ENCODE measurements at places on chromosomes 2 and 18. TPM values are rescaled to one million over a fixed set of nuclear protein-coding genes. Genes with fewer than 3 reads are reported as not detected.

The CYP27A1 gene
- 26.8 TPM for total RNA-seq

The ATOH8 gene
- not detected for total RNA-seq

The IL1RL2 gene
- not detected for total RNA-seq

The GPR155 gene
- 0.53 TPM for total RNA-seq

DNA sequence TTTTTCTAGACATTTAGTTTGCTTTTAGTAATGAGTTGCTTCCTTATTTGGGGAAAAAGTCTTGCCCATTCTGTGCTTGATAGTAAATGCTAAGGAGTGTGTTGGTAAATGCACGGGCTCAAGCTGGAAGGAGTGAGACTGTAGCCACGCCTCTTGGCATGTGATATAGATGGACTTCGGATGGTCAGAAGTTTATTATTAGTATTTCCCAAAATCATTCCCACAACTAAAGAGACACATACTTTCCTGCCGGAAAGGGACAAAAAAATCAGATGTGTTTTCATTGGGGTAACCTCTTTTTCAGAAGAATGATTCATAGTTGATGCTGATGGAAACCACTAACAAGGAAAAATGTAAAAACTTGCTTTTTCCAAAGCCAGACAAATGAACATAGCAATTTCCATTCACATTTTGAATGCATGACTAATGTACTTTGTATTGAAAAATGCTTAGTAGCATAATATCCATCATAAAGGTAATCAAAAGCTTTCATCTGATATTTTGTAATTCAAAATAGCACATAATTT lies 133.2 kb downstream of the ZNF532 start:
- no peak for DNase-seq
- H3K4me1 ChIP-seq, result no peaks in the 10 kb centered on the region
- H3K36me3 ChIP-seq, result no peaks in the 10 kb centered on the region
- H3K27me3 ChIP-seq, result no peaks in the 10 kb centered on the region
- H3K4me3 ChIP-seq, result no peak overlapping the region
- H3K27ac ChIP-seq, result no peak overlapping the region

GRCh38 chr2:218694405-218695145 lies 16.1 kb upstream of the TTLL4 start:
- no peak overlapping the region for H3K4me3 ChIP-seq
- H3K4me1 ChIP-seq, result no peaks in the 10 kb centered on the region
- no peaks in the 10 kb centered on the region for H3K27me3 ChIP-seq

- no peak overlapping the region for H3K27ac ChIP-seq
- peak; percentile 45 for DNase-seq
- H3K36me3 ChIP-seq, result no peaks in the 10 kb centered on the region
- no peaks in the 10 kb centered on the region for H3K4me1 ChIP-seq
- H3K4me3 ChIP-seq, result no peak overlapping the region
Measured at GRCh38 chr18:51668101-51668500, 470.6 kb upstream of the MEX3C start.

- H3K4me1 ChIP-seq, result no peaks in the 10 kb centered on the region
- no peaks in the 10 kb centered on the region for H3K27me3 ChIP-seq
- no peak for DNase-seq
Measured at GRCh38 chr2:70442301-70443077, 111.1 kb downstream of the TGFA start.

- no peaks in the 10 kb centered on the region for H3K36me3 ChIP-seq
- H3K4me3 ChIP-seq, result no peak overlapping the region
- no peaks in the 10 kb centered on the region for H3K4me1 ChIP-seq
Measured at GRCh38 chr2:50004667-50005066, 850.4 kb upstream of the FSHR start.

DNA sequence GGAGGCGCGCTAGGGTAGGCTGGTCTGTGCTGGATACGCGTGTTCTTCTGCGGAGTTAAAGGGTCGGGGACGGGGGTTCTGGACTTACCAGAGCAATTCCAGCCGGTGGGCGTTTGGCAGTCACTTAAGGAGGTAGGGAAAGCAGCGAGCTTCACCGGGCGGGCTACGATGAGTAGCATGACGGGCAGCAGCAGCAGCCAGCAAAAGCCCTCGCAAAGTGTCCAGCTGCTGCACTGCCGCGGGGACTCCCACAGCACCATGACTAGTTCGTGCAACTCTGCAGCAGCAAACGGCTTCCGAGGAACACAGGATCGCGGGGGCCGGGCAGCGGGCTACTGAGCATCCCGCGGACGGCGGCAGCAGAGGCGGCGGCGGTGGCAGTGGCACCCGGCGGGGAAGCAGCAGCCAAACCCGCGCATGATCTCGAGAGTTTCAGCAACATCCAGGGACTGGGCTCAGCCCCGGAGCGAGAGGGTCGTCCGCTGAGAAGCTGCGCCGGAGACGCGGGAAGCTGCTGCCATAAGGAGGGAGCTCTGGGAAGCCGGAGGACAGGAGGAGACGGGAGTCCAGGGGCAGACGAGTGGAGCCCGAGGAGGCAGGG lies 368 bp downstream of the TMEFF2 start:
- no peaks in the 10 kb centered on the region for H3K36me3 ChIP-seq
- H3K4me1 ChIP-seq, result no peaks in the 10 kb centered on the region
- no peak for DNase-seq
- H3K27me3 ChIP-seq, result no peaks in the 10 kb centered on the region
- no peak overlapping the region for H3K27ac ChIP-seq

- no peaks in the 10 kb centered on the region for H3K36me3 ChIP-seq
- H3K4me3 ChIP-seq, result no peak overlapping the region
- no peak for DNase-seq
- no peak overlapping the region for H3K27ac ChIP-seq
Measured at GRCh38 chr2:210459407-210459806, 17.2 kb downstream of the LANCL1 start.

Measured in Caco-2 (cell line).